ENCODE measurements at places on chromosomes 1 and 21.

GRCh38 chr1:248804771-248805681 is 20.7 kb downstream of the SH3BP5L start:
- DNase-seq: no peak

- DNase-seq: no peak
Observed at GRCh38 chr1:7753641-7754040, 17.5 kb upstream of the VAMP3 start.

DNA sequence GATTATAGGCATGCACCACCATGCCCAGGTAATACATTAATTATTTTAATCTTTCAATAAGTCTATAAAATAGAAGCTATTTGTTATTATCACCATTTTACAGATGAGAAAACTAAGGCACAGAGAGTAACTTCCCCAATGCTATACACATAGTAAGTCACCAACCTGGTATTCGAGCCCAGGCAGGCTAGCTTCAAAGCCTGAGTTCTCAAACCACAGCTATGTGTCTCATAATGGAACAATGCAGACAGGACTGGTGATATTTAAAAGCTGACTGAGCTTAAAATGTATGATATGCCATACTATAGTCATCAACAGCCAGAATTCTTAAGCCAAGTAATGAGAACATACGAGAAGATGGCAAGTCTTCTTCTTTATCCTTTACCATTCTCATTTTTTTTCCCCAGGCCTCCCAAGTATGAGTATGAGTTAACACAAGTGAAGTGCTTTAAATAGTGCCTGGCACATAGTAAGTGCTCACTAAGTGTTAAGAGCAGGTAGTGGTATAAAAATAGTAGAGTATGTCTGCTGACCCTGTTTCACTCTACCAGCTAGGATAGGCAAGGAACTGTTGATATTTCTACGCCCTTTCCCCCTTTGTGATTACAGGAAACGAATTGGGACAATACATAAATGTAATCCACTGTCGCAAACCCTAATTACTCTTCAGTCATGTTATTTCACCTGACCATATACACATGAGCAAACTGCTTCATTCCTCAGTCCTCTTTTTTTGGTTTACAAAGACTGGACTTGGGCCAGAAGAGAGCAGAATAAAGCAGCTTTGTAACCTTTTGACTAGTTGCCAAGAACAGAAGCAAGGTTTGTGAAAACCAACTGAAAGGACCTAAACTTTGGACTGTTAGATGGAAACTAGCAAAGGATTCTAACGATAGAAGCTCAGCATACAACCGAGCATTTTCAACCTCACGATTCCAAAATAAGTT is 9.5 kb downstream of the EYA3 start:
- no peak for DNase-seq

- DNase-seq: no peak
Observed at GRCh38 chr1:186880982-186881381, 52.2 kb downstream of the PLA2G4A start.

DNA sequence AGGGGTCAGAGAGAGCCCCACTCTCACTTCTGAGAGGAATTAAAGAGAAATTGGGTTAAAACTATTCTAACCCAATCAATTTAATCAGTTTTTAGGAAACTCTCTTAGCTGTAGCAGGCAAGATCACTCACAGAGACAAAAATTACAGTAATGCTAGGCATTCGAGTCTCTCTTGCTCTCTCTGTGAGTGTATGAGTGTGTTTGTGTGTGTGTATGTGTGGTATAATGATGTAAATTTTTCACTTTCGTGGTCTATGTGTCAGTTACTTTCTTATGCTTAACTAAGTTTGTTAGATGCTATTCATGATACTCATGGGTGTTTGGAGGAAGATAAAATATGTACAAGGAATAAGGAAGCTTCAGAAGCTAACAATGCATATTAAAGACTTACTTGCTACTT is 131.3 kb downstream of the FASLG start:
- DNase-seq: no peak

- no peak for DNase-seq
Observed at GRCh38 chr1:221804303-221804702, 62.4 kb upstream of the DUSP10 start.

- DNase-seq: no peak
Observed at GRCh38 chr1:9629445-9630201, 21.9 kb upstream of the PIK3CD start.

GRCh38 chr1:153400244-153400643 is 9.4 kb upstream of the S100A8 start:
- no peak for DNase-seq

GRCh38 chr21:16773206-16773605 is 739.6 kb upstream of the CXADR start:
- DNase-seq: no peak

GRCh38 chr1:87318056-87318650 is 10.5 kb upstream of the LMO4 start:
- DNase-seq: no peak

DNA sequence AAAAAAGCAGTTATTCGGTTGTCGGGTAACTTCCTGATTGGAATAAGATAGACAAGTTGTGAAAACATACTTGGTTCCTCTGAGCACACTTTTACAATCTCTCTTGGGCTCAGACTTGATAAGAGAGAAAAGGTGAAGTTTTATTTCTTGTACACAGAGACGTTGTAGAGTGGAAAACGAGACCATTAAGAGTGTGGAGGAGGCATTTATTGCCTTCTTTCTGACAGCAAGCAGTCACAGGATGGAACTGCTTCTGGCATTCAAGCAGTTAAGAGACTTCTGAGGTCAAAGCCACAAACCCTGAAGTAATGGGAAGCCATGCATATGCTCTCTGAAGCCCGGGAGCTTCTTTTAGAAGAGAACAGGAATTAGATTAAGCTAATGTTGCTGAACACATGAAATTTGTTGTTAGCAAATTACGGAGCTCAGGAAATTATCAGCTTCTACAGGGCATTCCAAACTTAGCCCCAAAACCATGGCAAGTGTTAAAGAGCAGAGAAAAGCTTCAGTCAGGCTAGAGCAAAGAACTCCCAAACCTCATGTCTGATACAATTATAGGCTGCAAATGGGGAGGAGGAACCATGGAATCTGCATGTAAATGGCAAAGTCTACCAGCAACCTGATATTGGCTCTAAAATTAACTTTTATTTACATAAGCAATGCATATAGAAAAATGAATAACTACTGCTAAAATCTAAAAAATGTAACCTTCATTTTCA is 26.0 kb downstream of the S1PR1 start:
- no peak for DNase-seq

- DNase-seq: no peak
Observed at GRCh38 chr1:201999625-202000238, 10.7 kb upstream of the ELF3 start.

- no peak for DNase-seq
Observed at GRCh38 chr1:221045842-221046831, 166.9 kb downstream of the HLX start.

Data from substantia nigra (tissue), 51 donors.